ENCODE measurements at places on chromosomes 16 and 17. TPM values are rescaled to one million over a fixed set of nuclear protein-coding genes. Genes with fewer than 3 reads are reported as not detected.

DNA sequence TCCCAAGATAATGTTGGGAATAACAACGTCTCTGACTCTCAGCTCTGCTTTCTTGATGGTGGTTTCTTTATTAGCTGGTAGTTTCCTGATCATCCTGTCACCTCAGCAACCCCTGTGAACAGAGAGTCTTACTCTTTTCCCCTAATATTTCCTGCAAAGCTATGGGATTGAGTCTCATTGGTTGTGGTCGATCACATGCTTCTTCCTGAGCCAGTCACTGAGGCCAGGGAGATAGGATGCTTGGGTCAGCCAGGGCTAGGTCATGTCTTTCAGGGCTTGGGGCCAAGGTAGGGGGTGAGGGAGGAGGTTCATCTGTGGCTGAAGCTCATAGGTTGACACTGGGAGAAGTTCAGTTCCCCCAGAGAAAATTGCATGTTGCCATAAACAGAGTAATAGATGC, 114.3 kb downstream of the ABCC1 start:
- no peak overlapping the region for H3K27ac ChIP-seq
- H3K27me3 ChIP-seq, result no peaks in the 10 kb centered on the region
- no peak overlapping the region for H3K4me3 ChIP-seq
- no peak for DNase-seq
- H3K4me1 ChIP-seq, result peaks cover 18% of the 10 kb centered on the region

DNA sequence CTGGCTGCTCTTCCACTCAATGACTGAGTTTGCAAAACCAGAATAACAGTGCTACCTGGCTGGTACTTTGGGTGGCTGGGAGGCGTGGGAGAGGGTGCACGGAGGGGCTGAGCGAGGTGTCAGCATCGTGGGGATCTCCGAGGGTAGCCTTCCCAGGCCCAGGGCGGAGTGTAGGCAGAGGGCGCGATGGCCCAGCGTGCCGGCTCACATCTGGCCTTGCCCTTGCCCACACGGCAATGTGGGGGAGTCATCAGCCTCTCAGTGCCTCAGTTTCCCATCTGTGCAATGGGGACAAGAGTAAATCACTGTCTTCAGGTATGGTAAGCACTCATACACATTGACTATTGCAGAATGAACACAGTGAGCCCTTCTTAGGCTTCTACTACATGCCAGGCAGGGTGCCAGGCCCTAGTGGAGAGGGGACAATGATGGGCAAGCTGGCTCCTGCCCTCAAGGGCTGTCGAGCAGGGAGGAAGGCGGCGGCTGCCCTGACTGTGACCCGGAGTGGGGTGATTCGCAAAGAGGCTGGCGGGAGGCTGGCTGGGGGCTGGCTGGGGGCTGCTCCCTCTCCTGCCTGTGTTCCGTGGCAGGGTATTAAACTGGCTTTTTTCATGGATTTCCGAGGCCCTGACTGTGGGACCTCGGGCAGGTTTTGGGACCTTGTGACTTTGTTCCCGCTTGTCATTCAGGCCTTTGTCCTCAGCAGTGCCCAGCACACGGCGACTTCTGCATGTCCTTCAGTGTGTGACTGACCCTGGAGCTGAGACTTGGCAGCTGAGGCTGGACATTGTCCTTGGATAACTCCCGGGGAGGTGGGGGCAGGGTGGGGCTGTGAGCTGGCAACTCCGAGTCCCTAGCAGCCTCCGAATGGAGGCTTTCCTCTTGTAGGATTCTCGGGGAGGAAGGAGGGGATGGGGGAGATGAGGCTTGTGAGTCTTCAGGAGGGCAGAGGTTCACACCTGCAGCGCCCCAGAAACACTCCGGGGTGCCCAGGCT, 243.1 kb downstream of the SEC14L1 start:
- DNase-seq, result no peak
- H3K4me1 ChIP-seq, result peaks cover 85% of the 10 kb centered on the region
- H3K27me3 ChIP-seq, result no peaks in the 10 kb centered on the region
- H3K36me3 ChIP-seq, result peaks cover 2% of the 10 kb centered on the region

DNA sequence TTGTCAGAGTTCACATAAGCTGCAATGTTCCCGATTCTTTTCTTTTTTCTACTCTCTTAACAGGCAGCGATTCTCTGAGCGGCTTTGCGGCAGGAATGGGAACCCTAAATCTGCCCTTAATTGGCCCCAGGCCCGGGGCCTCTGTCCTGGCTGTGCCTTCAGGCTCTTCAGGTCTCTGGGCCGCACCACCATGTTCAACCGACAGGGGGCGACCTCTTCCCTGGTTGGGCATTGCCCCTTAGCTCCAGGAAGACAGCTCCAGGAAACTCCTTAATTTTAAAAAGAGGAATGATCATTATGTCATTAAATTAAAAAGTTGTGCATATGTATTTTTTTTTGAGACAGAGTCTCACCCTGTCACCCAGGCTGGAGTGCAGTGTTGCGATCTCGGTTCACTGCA, 20.3 kb downstream of the CACNG5 start:
- H3K27ac ChIP-seq, result no peak overlapping the region
- H3K36me3 ChIP-seq, result no peaks in the 10 kb centered on the region
- no peaks in the 10 kb centered on the region for H3K4me1 ChIP-seq
- no peaks in the 10 kb centered on the region for H3K27me3 ChIP-seq
- H3K4me3 ChIP-seq, result no peak overlapping the region
- peak; percentile 72 for DNase-seq

DNA sequence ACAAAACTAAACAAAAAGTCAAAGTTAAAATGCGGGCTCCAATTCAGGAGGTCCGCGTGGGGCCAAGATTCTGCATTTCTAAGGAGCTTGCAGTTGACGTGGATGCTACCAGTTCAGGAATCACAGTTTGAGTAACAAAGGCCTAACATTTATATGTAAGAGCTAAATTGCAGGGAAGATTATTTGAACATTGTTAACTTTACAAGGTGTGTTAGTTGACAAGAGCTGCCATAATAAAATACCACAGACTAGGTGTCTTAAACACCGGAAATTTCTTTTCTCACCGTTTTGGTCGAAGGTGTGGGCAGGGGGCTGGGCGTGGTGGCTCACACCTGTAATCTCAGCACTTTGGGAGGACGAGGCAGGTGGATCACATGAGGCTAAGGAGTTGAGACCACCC, 24.8 kb upstream of the CMIP start:
- no peak overlapping the region for H3K27ac ChIP-seq
- H3K4me3 ChIP-seq, result no peak overlapping the region
- DNase-seq, result no peak
- no peaks in the 10 kb centered on the region for H3K27me3 ChIP-seq

GRCh38 chr16:53803998-53804397, 100.0 kb downstream of the FTO start:
- H3K27me3 ChIP-seq, result no peaks in the 10 kb centered on the region
- H3K4me1 ChIP-seq, result peaks cover 31% of the 10 kb centered on the region
- no peak for DNase-seq
- H3K27ac ChIP-seq, result no peak overlapping the region
- no peak overlapping the region for H3K4me3 ChIP-seq
- H3K36me3 ChIP-seq, result peaks cover 3% of the 10 kb centered on the region

GRCh38 chr16:75394941-75395340, 38.4 kb downstream of the CFDP1 start:
- H3K4me3 ChIP-seq, result no peak overlapping the region
- no peak overlapping the region for H3K27ac ChIP-seq
- no peaks in the 10 kb centered on the region for H3K4me1 ChIP-seq
- no peak for DNase-seq

DNA sequence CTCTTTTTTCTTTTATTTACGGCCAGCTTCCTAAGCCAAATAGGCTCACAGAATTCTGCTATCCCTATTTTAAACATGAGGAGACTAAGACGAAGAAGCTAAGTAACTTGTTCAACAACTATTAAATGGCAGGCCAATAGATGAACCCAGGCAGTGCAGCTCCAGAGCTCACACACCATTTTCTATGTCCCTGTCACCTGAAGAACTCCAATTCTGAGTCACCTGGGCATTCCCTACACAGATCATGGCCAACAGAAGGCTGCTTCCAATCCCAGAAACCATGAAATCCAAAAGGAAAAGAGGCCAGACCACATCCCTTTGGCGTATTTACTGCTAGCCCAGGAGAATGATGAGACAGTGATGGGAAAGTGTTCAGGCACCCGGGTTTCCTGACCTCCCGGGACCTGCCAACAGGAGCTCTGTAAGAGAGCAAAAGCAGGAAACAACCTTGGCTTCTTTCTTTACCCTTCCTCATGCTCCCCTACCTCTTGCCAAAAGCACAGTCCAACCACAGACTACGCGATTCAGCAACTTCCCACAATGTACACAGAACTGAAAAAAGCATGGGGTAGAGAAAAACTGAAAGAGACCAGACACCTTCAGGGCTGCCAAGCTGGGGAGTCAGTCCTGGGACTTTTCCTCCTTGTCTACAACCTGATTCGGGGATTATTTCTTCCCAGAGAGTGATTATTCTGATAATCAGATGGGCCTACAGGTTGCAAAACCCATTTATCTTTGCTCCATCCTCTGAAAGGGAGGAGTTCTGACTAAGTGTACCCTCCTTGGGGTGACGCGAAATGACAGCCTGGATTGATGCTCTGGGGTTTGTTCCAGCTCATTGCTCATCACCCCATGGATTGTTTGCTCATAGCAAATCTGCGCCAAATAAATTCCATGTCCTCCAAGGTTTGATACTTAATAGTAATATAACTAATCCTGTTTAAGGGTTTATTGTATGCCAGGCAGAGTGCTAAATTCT, 47.8 kb upstream of the HAS3 start:
- H3K4me3 ChIP-seq, result no peak overlapping the region
- no peak for DNase-seq
- peaks cover 2% of the 10 kb centered on the region for H3K36me3 ChIP-seq
- H3K27ac ChIP-seq, result no peak overlapping the region

DNA sequence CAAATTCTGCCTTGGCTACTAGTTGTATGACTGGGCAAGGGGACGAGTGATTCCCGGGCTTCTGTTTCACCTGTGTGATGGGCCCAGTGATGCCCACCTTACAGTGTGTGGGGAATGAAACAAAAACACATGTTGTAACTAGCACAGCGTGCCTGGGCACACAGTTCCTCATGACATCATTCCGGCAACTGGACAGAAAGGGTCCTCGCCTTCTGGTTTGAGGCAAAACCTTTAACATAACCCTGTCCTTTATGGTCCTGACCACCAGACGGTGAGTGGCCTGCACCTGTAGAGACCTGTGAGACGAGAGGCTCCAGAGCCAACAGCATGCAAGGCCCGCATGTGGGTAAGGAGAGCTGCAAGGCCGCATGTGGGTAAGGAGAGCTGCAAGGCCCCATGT, 7.7 kb upstream of the SLC38A8 start:
- no peak for DNase-seq
- no peaks in the 10 kb centered on the region for H3K27me3 ChIP-seq
- H3K36me3 ChIP-seq, result peaks cover 15% of the 10 kb centered on the region
- H3K4me1 ChIP-seq, result no peaks in the 10 kb centered on the region
- H3K27ac ChIP-seq, result no peak overlapping the region

DNA sequence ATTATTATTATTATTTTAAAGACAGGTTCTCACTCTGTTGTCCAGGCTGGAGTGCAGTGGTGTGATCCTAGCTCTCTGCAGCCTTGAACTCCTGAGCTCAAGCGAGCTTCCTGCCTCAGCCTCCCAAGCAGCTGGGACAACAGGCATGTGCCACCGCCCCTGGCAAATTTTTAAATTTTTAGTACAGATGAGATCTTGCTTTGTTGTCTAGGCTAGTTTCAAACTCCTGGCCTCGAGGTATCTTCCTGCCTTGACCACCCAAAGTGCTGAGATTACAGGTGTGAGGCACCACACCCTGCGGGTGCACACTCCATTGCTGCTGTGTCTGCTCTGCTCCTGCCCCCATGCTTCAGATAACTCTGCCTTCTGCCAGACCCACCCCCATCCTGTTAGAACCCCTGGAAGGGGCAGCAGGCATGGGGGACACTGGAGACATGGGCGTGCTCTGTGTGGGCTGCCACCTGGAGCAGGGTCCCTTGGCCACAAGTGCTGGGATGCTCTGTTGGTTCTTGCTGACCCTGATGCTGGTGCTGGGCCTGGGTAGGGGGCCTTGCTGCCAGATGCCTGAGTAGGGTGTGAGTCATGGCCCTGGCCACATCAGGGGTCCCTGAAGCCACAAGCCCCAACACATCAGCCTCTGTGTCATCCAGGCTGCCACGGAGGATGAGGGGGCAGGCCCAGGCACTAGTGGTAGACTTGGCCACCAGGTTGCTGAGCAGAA, 2.6 kb downstream of the GGT6 start:
- H3K27ac ChIP-seq, result no peak overlapping the region
- no peak overlapping the region for H3K4me3 ChIP-seq
- DNase-seq, result no peak
- peaks cover 34% of the 10 kb centered on the region for H3K4me1 ChIP-seq
- H3K36me3 ChIP-seq, result peaks cover 17% of the 10 kb centered on the region

DNA sequence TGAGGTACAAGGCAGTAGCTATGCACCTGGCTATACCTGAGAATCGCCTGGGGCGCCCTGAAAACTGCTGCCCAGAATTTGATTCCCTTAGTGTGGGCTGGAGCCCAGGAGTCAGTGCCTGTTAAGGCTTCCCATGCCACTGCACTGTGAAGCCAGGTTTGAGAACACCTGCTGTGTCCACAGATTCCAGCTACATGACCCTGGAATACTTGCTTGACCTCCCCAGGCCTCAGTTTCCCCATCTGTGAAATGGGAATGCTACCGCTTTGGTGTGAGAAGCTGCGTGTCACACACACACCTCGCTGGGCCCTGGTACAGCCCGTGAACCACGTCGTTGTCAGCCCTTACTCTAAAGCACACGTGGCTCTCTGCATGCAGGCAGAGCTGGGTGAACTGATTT, 271.0 kb downstream of the C16orf95 start:
- no peaks in the 10 kb centered on the region for H3K4me1 ChIP-seq
- peaks cover 10% of the 10 kb centered on the region for H3K27me3 ChIP-seq
- H3K4me3 ChIP-seq, result no peak overlapping the region
- DNase-seq, result no peak
- H3K27ac ChIP-seq, result no peak overlapping the region

GRCh38 chr16:74724820-74725549, 24.3 kb upstream of the MLKL start:
- no peak for DNase-seq
- no peak overlapping the region for H3K4me3 ChIP-seq
- no peaks in the 10 kb centered on the region for H3K27me3 ChIP-seq
- no peaks in the 10 kb centered on the region for H3K36me3 ChIP-seq
- peaks cover 3% of the 10 kb centered on the region for H3K4me1 ChIP-seq

GRCh38 chr17:8189041-8189710, 804 bp downstream of the BORCS6 start:
- no peaks in the 10 kb centered on the region for H3K36me3 ChIP-seq
- peaks cover 10% of the 10 kb centered on the region for H3K4me1 ChIP-seq
- peak overlapping the region; percentile 86 for H3K27ac ChIP-seq
- DNase-seq, result peak; percentile 58
- no peaks in the 10 kb centered on the region for H3K27me3 ChIP-seq

Gene CES4A
- 15.7 TPM for total RNA-seq

Gene PRAC2
- not detected for total RNA-seq

Gene UTS2R
- not detected for total RNA-seq

Gene TMEM238L
- total RNA-seq, result not detected

Gene TNFRSF13B
- total RNA-seq, result not detected

Data from activated CD4-positive, alpha-beta T cell treated with anti-CD3 and anti-CD28 coated beads for 36 hours (primary cell).